ENCODE measurements at places on chromosomes 4 and X.

DNA sequence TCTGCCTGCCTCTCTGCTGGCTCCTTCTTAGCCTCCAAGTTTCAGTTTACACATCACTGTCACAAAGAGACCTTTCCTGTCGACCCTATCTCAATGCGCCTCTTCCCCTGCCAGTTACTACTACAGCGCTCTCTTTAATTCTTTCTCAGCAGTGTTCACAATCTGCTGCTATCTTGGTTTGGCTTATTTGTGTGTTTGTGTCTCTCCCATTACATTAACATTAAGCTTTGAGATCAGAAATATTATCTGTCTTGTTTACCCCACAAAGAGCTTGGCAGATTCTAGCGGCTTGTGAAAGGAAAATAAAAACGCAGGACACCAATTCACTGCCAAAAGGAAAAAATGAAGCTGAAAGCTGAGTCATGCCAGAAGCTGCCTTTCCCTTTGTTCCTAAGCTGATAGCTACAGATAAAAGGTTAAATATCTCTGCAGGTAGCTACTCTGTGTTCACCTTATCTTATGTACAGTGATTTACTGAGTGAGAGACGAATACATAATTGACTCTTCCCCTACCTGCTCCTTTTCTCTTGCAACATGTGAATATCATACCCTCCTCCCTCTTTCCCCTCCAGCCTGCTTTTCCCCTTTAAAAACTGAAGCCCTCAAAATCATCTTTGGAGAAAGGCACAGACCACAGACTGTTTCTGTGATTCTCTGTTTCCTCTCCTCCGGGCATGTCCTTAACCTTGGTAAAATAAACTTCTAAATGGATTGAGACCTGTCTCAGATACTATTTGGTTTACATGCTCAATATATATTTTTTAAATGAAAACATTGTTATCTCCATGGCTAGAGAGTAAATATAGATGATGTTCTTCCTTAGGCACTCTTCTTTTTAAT, 19.3 kb upstream of the SLC9A7 start:
- DNase-seq: no peak

GRCh38 chrX:140508958-140509357, 4.1 kb upstream of the SOX3 start:
- DNase-seq: no peak

- no peak for DNase-seq
These were observed 57.4 kb downstream of the SCD5 start for GRCh38 chr4:82741188-82741587.

- no peak for DNase-seq
These were observed 82.8 kb downstream of the LNX1 start for GRCh38 chr4:53508446-53508845.

DNA sequence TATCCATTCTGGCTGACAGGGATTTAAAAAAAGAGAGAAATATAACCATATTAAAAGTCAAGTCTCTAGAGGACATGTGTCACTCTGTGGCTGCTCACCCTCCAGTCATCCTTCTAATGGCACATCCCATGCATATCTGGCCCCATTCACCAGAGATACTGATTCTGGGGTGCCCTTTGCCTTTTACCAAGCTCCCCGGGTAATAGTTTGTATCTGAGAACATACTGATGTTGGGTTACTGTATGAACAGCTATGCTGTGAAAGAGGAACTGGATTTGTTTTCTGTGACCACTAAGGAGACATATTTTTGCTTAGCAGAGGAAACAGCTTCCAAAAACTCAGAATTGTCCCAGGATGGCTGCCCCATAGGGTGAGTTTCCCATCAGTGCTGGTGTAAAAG, 56.0 kb downstream of the SAT1 start:
- DNase-seq: no peak

GRCh38 chr4:140755774-140756318, 339 bp downstream of the TBC1D9 start:
- DNase-seq: no peak

- no peak for DNase-seq
These were observed 35.8 kb downstream of the ATXN3L start for GRCh38 chrX:13283950-13284546.

DNA sequence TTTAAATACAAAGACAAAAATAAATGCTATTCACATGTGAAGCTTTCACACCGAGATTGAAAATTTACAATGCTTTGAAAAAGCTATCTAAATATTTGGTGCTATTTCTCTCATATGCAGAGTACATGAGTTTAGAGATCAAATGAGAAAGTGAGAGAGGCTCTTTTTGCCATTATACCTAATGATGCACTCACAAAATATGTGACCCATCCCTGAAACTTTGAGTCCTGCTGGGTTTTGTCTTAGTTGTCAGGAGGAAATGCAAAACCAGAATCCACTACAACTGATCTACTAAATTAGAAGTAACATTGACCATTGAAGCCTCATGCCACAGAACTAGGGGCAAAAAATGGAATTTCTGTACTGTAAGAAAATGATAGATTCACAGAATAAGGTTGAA, 251.7 kb downstream of the MAPK10 start:
- DNase-seq: no peak

DNA sequence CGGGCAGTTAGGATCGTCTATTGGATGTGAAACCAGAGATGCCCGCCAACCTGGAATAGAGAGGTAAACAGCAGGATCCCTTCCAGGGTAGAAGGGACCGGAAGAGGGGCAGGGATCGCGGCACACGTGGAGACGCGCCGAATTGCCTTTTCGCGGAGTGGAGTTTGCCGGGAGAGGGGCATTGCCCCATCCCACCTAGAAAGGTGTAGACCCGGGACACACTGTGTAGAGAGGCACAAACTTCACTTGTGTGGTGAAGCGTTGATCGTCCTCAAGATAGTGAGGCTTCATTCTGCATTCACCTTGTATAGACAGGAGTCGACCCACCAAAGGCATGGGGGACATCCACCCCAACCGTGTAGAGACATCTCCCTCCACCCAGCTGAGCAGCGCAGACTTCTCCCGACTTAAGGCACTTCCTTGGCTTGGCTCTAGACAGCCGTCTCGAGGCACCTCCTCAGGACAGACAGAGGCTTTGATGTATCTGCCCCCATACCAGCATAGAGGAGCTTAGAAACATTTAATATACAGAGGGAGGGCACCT, 410 bp downstream of the GNL3L start:
- DNase-seq: no peak

Measured in stimulated activated CD4-positive, alpha-beta T cell treated with anti-CD3 and anti-CD28 coated beads, Interleukin-15, amount 100 ng/mL, for 1 hour (primary cell).